Type B pancreatic cell (in vitro differentiated cells): ENCODE measurements at places on chromosomes 1 and 21.

DNA sequence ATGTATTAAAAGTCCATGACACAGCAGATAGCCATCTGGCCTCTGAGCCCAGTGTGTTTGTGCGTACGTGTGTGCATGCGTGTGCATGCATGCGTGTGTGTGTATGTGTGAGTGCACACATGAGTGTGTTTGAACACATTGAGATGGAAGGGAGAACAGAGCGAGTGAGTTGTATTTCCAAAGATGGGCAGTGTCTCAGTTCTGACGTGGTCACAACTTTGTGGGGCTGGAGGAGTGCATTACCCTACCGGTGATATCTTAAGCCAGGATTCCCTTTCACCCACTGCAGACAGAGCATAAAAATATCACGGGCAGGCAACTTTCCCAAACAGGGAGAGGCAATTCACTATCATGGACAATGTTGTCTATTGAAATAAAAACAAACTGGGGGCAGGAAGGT is 27.8 kb downstream of the IRF2BP2 start:
- no peak for DNase-seq

GRCh38 chr1:217919683-217920388 is 288.7 kb downstream of the SPATA17 start:
- no peak for DNase-seq

DNA sequence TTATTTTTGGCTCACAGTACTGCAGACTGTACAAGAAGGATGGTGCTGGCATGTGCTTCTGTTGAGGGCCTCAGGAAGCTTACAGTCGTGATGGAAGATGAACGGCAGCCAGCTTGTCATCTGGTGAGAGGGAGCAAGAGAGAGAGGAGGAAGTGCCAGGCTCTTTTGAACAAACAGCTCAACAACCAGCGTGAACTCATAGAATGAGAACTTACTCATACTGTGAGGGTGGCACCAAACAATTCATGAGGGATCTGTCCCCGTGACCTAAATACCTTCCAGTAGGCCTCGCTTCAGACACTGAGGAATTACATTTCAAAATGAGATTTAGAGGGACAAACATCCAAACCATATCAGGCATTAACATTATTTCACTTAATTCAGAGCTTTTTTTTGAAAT is 84.7 kb downstream of the PKN2 start:
- no peak for DNase-seq

GRCh38 chr1:1371364-1371745 is 3.7 kb downstream of the AURKAIP1 start:
- no peak for DNase-seq

DNA sequence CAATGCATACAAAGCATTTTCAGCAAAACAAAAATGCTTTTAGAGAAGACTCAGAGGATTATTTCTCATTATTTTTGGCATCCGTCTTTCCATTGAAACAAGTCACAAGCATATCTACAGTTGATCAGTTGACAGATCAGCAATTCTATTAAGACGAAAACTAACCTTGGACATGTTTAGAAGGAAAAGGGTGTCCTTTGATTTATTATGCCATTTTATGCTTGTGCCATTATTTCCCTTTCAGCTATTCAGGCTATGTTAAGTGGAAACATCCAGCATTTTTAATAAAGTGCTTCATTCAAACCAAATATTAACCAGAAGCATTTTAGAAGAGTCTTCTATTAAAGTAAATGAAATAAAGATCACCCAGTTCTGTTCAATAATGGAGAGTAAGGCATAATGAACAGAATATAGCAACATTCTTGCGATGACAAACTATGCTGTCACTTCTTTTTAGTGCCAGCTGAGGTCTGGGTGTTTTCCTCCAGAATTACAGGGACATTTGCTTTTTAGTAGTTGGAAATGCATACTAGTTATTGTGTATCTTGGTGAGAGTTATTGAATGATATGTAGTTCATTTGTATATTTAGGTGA is 481.4 kb downstream of the PLA2G4A start:
- DNase-seq = no peak

GRCh38 chr1:216531263-216532239 is 108.3 kb upstream of the USH2A start:
- no peak for DNase-seq

- DNase-seq = no peak
These were observed 1.4 kb upstream of the DPH2 start for GRCh38 chr1:43968348-43968948.

DNA sequence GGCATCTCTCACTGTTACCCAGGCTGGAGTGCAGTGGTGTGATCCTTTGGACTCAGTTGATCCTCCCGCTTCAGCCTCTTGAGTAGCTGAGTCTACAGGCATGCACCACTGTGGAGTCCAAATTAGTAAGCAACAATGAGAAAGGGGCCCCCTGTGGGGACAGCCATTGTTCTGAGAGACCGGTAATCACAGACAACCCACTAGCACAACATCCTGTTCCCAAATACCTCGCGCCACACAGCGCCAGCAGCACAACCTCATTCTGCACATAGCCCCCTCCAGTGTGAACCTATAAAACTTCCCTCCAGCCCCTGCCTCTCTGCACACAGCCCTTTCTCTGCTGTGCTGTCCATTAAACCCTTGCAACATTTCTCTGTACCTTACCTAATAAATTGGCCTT is 226.4 kb downstream of the DYRK1A start:
- DNase-seq = no peak

DNA sequence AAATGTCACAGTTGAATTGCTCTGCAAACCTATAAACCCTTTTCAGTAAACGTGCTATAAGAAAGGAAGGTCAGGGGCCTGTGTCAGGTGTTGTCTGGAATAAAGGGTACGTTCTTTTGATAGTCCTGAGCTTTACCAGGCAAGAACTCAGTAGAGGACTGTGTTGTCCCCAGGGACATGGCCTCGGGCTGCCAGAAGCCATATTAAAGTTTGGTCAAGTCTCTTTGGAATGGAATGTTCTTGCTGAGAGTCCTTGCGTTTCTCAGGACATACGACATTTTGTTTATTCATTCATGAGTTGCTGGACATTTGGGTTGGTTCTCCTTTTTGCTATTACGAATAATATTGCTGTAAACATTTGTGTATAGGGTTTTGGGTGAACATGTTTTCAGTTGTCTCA is 16.8 kb downstream of the VPS13D start:
- no peak for DNase-seq

DNA sequence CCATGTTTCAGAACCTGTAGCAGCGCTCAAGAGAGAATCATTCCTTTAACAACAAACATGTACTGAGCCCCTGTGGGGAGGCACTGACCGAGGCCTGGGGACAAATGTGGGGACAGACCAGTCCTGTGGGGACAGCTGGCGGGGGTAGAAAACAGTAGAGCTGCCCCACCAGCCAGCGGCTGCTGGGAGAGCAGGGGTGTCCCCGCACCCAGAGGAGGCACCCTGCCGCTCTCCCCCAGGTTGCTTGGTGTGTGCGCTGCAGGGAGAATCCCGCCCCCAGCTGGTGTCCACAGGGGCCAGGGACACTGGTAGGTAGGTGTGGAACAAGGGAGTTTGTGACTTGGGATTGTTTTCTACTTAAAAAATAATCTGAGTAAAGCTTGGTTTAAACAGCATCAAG is 62.1 kb downstream of the ADARB1 start:
- DNase-seq = no peak

DNA sequence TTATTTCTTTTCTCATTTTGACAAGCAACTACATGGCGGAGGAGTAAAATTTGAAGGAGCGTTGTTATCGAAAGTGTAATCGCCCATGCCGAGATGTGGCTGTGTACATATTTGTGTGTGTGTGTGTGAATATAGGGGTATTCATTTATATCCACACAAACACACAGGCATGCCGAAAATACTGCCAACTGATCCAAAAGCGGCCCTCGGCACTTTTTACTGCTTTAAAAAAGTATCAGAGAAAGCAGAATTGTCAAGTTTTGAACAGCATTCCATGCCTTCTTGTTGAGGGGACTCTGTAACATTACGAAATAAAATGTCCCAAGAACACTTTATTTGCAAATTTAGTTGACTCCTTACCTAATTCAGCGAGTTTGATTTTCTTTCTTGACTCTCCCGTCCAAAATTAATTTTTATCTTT is 1.1 kb downstream of the PBX1 start:
- DNase-seq = no peak

DNA sequence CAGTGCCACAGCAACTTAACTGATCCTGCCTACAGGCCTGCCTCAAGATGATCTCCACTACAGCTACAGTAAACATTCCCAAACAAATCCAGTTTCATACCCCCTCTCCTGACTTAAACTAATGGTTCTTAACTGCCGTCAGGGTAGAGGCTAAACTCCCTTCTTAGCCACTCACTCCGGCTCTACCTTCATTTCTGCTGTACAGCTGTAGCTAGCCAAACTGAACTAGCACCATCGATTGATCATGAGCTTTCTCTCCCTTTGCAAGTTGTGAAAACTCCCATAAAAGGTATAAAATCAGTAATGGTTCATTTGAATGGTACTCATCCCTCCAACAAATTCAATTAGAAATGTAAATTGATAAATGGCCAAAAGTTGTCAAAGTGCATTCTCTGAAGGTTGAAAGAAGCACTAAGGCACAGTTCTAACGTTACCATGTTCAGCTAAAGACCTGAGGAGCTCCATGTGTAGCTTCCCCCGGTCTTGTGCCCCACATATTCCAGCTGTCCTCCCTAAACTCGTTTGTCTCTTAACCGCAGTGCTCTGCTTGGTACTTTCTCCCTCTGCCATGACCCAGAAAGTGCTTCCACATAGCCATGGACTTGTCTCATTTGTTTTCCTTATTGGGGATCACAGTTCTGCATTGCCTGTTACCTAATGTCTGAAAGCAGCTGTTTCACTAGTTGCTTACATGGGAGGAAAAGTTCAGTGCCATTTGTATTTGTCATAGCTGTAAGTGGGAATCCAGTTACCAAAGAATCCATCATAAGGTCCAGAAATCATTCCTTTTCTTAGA is 49.8 kb downstream of the DHX9 start:
- DNase-seq = no peak

DNA sequence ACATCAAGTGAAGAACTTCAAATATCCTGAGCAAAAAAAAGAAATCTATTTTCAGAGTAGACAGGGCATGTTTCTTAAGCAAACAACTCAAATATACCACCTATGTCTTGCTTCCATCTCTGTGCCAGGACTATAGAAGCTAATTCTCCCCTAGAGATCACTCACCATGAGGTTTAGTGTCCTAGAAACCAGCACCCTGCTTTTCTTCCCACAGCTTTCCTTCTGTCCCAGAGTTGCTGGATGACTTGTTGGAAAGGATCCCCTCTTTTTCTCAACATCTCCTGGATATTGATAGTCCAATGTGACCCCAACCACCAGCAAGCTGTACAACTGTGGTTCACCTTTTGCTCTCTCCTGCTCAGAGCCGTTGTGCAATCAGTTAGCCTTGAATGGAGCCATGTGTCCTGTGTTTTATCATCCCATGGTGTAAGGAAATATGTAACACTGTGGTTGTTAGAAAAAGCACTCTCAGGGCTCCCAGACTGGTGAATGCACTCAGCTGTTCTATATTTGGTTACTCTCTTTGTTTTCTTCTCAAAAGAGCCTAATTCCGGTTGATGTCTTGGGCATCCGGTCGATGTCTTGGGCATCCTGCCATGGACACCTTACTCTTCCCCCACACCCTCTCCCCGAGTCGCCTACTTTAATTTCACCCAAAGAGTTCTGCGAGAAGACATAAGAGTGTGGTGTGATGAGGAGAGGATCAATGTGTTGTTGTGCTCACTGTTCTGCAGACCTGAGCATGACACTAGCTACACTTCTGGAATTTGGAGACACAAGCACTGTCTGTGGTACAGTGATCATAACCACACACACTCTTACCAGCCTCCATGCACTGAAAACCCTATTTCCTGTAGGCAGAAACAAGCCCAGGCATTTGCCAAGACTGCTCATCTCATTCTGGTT is 1.7 kb downstream of the TNFSF4 start:
- DNase-seq = no peak

DNA sequence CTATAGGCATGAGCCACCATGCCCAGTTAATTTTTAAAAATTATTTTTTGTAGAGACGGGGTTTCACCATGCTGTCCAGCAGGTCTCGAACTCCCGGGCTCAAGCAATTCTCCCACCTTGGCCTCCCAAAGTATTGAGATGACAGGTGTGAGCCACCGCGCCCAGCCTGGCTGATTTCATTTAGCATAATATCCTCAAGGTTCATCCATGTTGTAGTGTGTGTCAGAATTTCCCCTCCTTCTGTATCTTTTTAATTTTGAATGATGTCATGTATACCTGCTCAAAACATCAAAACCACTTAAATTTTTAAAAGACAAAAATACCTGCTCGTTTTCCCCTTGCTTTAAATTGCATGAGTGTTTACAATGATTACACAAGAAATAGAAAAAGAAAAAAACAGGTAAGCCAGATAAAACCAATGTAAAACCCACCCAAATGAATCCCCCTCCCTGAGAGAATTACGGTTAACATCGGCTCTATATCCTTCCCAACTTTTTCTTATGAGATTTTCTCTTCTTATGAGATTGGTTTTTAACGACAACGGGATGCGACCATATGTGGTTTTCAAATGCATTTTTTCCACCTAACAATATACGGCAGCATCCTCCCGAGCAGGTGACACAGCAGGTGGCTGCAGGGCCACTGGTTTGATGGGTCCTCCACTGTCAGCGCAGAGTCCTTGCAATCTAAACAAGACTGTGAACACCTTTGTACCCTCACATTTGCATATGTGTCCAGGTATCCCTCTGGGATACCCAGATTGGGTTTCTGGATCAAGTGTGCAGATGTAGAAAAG is 22.1 kb downstream of the IFFO2 start:
- no peak for DNase-seq

GRCh38 chr1:226365831-226366231 is 42.1 kb downstream of the PARP1 start:
- DNase-seq = no peak

GRCh38 chr1:58047265-58047858 is 499.2 kb downstream of the OMA1 start:
- no peak for DNase-seq

DNA sequence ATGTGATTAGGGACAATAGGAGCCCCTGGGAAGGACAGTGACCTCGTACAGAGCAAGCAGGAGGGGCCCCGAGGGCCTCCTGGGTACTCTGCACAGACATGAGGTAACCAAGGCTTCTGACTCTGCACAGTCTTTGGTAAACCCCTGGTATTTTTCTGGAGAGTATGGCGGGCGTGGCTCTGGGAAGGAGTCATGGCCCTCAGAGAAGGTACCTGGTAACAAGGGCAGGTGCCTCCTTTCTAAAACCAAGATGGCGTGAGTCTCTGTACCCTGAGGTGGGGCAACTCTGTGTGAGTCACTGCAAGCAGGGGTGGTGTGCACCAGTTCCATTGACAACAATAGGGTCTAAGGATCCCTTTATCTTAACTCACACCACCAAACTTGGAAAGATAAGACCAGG is 39.9 kb upstream of the SLC19A1 start:
- peak; percentile 40 for DNase-seq

DNA sequence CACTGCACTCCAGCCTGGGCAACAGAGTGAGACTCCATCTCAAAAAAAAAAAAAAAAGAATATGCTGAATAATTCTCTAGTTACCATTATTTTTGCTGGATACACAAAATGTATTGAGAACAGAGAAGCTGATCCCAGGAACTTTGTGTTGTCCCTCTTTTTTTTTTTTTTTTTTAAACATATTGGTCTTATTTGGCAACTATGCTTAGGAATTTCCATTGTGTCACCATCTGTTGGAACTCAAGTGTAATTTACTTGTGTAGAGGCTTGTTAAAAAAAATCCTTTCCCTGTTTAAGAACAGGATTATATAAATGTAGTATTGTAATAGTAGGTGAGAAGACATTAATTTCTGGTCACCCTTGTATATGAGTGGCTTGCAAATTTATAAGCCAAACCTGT is 28.6 kb downstream of the CAMSAP2 start:
- no peak for DNase-seq
